ENCODE measurements at places on chromosomes 5 and 9.

DNA sequence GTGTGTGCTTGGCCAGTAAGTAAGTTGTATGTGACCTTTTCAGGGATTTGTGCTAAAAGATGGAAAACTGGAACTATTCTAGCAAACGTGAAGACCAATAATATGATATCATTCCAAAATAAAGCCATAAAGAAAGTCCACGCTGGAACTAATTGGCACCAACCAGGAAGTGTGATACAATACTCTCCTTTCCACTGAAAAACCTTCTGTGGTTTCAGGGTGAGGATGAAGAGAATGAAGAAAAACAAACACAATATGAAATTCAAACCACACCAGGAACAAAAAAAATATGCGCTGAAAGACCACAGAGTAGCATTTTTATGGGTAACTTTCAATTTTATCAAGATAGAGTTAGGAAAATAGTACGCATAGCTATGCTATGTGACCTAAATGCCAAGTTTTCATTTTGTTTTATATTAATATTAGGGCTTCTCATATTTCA lies 105.8 kb downstream of the EFNA5 start:
- DNase-seq, result no peak

DNA sequence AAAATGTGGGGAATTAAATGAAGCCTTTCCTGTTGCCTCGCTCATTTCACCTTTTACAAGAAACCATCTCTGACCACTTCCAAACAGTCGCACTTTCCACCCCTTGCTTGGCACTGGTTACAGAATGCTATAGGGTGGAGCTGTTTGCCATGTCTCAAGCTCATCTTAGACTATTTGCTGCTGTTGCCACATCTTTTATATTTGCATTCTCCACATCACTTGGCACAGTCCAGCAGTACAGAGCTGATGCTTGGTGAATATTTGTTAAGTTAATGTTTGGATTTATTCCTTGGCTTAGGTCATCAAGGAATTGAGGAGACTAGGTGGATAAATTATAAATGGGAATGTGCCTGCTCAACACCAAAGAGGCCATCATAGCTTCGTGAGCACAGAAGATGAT lies 53.2 kb downstream of the GNA14 start:
- no peak for DNase-seq

DNA sequence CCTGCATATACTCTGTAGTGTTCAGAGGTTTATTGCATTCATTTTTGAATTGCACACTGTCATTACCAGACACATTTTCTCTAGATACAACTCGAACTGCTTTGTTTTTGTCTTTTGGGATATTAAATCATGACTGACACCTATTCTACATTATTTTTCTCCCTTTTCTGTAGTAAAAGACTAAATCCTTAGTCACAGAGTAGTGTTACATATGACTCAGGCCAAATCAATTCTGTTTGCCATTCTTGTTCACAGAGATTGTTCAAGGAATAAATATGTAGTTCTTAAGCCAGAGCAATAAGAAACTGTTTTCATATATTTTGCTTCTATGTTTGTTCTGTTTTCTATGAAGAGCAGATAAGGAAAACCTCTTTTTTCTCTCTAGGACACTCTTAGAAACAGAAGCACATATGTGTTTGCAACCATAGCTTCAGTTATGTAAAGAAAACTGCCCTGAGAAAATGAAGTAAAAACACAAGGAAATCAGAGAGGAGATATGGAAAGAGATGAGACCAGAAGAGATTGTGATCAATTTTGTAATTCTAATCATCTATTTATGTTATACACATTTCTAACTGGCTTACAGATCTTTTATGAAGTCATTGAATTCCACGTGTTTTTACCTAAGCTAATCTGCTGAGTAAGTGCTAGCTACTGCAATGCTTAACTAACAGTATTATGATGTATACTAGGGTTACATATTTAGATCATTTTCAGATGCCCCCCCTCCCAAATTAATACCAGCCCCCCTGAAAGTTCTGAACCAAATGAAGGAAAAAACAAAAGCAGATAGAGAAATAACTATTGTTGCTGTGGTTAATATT lies 1995.6 kb upstream of the CDH6 start:
- no peak for DNase-seq

DNA sequence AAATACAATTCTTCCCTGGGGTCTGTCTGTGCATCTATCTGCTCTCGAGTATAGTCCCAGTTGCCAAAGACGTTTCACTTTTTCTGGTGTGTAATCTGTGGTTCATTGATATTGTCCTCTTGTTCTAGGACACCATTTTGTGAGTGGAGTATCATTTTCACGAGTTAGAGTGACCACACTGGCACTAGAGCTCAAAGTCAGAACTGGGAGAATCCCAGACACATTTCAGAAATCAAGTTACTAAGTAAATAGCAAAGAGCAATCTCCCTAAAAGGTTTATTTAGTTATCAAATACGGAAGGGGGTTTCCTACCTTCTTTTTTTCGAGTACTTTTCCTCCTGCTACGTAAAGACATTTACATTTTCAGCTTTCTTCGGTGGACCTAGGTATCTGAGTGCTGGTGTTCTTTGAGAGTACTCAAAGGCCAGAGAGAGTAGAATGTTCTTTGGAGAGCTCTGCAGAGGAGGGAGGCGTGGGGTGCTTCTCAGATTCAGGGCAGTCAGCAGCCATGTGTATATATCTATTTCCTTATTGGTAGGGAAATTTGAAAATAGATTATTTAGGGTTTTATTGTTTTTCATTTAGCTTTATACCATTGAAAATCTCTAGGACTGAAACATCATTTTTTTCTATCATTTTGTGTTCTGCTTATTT lies 8.9 kb upstream of the HSPA9 start:
- DNase-seq, result no peak

DNA sequence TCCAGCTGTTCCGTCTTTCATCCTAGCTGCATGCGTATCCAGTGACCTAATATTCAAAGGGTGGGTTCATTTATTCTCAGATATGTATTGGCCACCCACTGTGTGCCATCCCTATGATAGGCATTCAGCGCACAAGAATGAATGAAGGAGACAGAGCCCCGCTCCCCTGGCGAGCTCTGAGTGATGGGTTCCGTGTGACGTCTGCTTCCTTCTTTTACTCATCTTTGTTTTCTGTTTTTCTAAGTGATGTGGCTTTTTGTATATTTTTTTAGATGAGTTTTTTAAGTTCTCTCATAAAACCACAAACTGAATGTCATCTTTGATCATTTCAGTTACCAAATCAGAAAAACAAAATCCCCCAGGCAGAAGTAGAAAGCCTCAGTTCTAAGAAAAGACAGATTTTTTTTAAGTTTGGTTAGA lies 168.3 kb upstream of the OTULINL start:
- peak; percentile 52 for DNase-seq

DNA sequence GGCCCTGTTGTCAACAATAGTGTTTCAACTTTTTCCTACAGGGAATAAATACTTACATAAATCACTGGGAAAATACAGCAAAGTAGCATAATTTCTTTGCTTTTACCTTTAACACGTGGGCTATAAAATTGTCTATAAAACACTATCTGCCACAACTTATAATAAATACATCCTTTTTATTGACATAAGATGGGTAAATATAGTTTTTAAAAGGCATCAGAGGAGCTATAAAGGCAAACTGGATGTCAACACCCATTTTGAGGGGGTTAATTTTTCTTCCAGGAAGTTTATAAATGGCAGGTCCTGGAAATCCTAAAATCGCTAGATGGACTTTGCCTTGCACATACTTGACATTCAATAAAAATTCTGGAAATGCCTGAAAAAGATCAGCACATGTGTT lies 358.0 kb downstream of the PDE4D start:
- DNase-seq, result no peak

GRCh38 chr5:43041110-43041668 lies 1.1 kb upstream of the ANXA2R start:
- no peak for DNase-seq

Data from stimulated activated CD8-positive, alpha-beta memory T cell treated with anti-CD3 and anti-CD28 coated beads, Interleukin-4, amount 100 ng/mL, for 48 hours (primary cell).